ENCODE measurements at places on chromosomes 5 and 9.

DNA sequence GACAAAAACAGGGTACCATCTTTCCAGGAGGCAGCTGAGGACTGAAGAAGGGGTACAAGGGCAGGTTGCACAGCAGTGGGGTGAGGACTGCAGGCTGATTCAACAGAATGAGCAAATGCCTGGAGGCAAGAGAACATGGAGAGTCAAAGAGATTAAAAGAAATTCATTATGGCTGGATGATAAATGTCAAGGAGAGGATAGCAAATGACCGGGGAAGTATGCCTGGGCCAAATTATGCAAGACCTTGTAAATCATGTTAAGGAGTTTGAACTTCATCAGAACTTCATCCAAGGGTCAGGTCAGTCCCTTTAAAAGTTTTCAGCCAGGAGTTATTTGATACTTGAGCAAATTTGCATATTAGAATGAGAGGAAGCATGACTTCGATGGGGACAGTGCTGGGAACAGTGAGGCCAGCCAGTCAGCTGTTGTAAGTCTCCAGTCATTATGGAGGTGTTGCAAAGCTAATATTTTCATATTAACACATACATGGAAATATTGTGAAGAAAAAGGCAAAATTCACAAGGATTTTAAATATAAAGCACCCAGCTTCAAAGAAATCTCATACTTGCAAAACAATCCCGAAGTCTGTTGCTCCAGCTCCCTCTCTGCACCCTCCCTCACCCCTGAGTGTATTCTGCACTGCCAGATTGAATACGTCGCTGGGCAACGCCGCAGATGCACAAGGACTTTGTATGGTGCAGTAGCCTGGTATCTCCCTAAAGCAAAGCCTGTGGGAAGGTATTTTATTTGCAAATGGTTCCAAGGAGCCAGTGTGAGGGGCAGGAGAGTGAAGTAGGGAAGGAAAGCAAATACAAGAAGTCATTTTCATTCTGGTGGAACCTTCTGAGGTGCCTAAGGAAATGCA lies 509.8 kb upstream of the TLE4 start:
- no peak for DNase-seq

GRCh38 chr9:85258236-85258635 lies 483.5 kb downstream of the AGTPBP1 start:
- no peak for DNase-seq

- no peak for DNase-seq
Measured at GRCh38 chr5:110053824-110054223, 364.1 kb downstream of the MAN2A1 start.

DNA sequence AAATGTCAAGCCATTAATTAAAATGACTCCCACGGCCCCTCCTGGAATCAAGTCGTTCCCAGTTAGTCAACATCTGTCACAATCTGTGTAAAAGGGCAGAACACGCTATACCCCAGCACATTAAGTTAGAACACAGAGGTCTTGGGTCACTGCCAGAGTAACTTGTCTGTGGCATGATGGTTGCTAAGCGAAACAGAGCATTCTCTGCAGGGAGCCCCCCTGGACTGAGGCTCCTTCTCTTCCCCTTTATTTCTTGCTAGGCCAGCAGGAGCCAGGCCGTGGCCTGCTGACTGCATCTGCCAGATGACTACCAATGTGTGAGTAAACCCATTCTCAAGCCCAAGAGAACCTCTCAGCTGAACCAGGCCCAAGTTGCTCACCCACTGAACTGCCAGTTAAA lies 51.9 kb upstream of the ZBED3 start:
- DNase-seq, result no peak

DNA sequence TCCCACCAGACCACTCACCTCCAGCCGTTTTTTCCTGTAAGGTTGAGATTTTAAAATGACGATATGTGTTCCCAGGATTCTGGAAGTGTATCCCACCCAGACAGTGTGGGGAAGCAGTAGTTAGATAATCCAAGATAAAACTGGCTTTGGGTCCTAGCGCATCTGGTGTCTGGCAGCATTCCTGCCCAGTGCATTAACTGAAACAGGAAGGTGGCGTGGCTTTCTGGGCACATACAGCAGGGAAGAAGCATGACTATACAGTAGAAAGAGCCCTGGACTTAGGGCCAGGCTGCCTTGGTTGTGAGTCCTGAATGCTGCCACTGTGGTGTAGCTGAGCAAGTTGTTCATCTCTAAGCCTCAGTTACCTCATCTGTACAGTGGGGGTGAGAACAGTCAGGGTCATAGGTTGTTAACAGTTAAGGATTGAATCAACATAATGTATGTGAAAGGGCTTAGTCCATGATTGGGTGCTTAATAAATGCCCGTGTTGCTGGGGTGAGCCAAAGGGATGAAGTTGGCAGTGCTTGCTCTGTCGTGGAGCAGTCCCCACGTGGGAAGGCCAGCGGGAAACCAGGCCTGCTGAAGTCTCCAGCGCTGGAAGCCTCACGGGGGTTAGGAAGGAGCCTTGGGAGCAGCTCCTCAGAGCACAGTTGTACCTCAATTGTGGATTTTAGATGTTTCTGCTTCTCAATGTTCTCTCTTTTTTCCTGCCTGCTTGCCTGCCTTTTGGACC lies 18.0 kb downstream of the CLTA start:
- no peak for DNase-seq

DNA sequence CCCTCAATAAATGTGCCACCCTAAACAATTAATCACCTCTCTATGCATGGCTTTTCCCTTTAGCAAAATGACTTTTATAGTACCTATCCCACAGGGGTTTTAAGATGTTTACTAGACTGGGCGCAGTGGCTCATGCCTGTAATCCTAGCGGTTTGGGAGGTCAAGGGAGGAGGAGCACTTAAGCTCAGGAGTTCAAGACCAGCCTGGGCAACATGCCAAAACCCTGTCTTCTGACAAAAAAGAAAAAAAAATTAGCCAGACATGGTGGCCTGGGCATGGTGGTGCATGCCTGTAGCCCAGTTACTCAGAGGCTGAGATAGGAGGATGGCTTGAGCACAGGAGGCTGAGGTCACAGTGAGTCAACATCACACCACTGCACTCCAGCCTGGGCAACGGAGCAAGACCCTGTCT lies 13.5 kb downstream of the SH3TC2 start:
- DNase-seq, result no peak

GRCh38 chr9:107462691-107463090 lies 26.9 kb downstream of the KLF4 start:
- no peak for DNase-seq

GRCh38 chr5:133297293-133297692 lies 245.5 kb downstream of the HSPA4 start:
- no peak for DNase-seq

GRCh38 chr5:83562791-83563557 lies 91.4 kb downstream of the VCAN start:
- no peak for DNase-seq

All from stimulated activated CD4-positive, alpha-beta T cell treated with anti-CD3 and anti-CD28 coated beads, Interleukin-15, amount 100 ng/mL, for 1 hour (primary cell).